Camera-type eye (tissue), 1 donor: ENCODE measurements at places on chromosomes 12 and 14. TPM values are rescaled to one million over a fixed set of nuclear protein-coding genes. Genes with fewer than 3 reads are reported as not detected.

Gene RNASE4
- total RNA-seq = 27.0 TPM

Gene LRTM2
- total RNA-seq = 3.8 TPM

Gene KLRC3
- total RNA-seq = not detected

Gene ZDHHC22
- 5.6 TPM for total RNA-seq

Gene TGFB3
- total RNA-seq = 51.6 TPM

Gene USP44
- total RNA-seq = 2.2 TPM

Gene DRAM1
- 3.3 TPM for total RNA-seq

Gene TCL1B
- total RNA-seq = not detected

Gene ALDH1L2
- 23.9 TPM for total RNA-seq

Gene ATP23
- 10.9 TPM for total RNA-seq

Gene DIO2
- total RNA-seq = 21.3 TPM

Gene RIMBP2
- 44.0 TPM for total RNA-seq

Gene GLT1D1
- 8.6 TPM for total RNA-seq

Gene LBHD2
- total RNA-seq = not detected

Gene LMBR1L
- 77.6 TPM for total RNA-seq

Gene MSRB3
- 41.6 TPM for total RNA-seq

Gene GZMB
- total RNA-seq = not detected

Gene GLIPR1L1
- not detected for total RNA-seq

Gene NPAS3
- total RNA-seq = 12.0 TPM

Gene ZFHX2
- 1.6 TPM for total RNA-seq

Gene PMCH
- not detected for total RNA-seq

Gene PLEK2
- 3.0 TPM for total RNA-seq

Gene DTX1
- 19.1 TPM for total RNA-seq

Gene NGB
- 1.4 TPM for total RNA-seq

Gene IL26
- total RNA-seq = not detected

Gene OVCH1
- 0.33 TPM for total RNA-seq

Gene ERP27
- 1.3 TPM for total RNA-seq

Gene CCDC38
- total RNA-seq = 0.27 TPM

Gene TSPAN19
- total RNA-seq = 0.22 TPM

Gene RASSF3
- total RNA-seq = 22.7 TPM

Gene TMEM229B
- 7.0 TPM for total RNA-seq

Gene C14orf180
- 0.49 TPM for total RNA-seq

Gene LRFN5
- total RNA-seq = 28.9 TPM
